Activated naive CD4-positive, alpha-beta T cell treated with anti-CD3 and anti-CD28 coated beads for 36 hours (primary cell): ENCODE measurements at places on chromosomes 2 and 18. TPM values are rescaled to one million over a fixed set of nuclear protein-coding genes. Genes with fewer than 3 reads are reported as not detected.

- DNase-seq = peak; percentile 64
Measured at GRCh38 chr2:200860092-200860795, 4.2 kb downstream of the CLK1 start.

DNA sequence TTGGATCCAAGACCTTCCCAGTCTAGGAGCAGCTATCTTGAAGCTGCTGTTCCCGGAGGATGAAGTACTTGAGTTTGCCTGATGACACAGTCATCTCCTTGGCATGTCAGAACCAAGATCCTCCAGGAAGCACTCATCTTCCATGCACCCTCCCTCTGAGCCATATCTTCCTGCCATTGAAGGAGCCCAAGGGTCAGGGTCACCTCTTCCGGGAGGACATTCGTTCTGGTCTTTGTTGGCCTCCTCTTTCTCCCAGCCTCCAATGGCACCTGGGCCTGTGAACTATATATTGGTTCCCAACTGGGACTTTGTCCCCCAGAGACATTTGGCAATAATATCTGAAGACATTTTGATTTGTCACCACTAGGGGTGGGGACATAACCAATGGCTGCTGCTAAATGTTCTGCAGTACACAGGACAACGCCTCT is 4.2 kb upstream of the MYO7B start:
- DNase-seq = no peak

DNA sequence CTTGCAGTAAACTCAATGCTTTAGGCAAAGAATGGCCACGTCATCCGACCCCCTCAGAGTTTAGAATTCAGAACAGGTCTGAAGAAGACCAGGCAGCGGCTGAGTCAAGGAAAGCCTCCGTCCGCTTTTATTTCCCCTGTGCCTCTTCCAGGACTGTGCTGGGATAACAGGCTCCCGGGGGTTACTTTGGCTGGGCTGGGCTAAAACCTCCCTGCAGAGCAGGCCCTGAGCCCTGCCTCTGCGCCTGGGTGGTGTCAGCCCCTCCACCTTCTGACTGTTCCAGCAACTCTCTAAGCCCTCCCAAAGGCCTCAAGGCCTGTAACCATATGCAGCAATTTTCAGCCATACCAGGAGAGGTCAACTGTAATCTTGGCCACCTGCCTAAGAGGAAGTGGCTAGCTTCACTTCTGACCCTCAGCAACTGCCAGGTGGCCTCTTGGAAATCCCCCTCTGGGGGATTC is 166.5 kb downstream of the RPIA start:
- DNase-seq = no peak

DNA sequence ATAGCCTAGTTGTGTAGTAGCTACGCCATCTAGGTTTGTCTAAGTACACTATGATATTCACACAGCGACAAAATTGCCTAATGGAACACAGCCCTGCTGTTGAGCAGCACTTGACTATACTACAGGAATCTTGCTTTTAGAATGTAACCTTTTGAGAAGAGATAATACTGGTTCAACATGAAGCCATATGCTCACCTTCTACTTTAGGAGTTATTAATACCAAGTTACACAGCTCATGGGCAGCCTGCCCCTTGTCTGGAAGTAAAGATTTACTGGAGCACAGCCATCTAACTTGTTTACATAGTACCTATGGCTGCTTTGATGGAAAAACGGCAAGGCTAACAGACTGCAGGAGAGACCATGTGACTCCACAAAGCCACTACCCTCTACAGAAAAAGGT is 174.8 kb downstream of the DYM start:
- no peak for DNase-seq

The CCL20 gene
- 13.1 TPM for total RNA-seq

The TMEM37 gene
- not detected for total RNA-seq

GRCh38 chr2:191218292-191218898 is 26.8 kb upstream of the MYO1B start:
- peak; percentile 67 for DNase-seq
